ENCODE measurements at places on chromosomes 7 and 10. TPM values are rescaled to one million over a fixed set of nuclear protein-coding genes. Genes with fewer than 3 reads are reported as not detected.

OAT gene
- 96.4 TPM for total RNA-seq

AGBL3 gene
- 1.3 TPM for total RNA-seq

KEL gene
- not detected for total RNA-seq

STK32C gene
- 44.3 TPM for total RNA-seq

UMAD1 gene
- total RNA-seq: 11.6 TPM

C10orf67 gene
- 0.06 TPM for total RNA-seq

PLAC9 gene
- total RNA-seq: not detected

HYAL4 gene
- total RNA-seq: not detected

ELN gene
- total RNA-seq: 0.10 TPM

LBX1 gene
- total RNA-seq: not detected

SLC26A3 gene
- not detected for total RNA-seq

SEMA3D gene
- total RNA-seq: 0.05 TPM

MPLKIP gene
- total RNA-seq: 43.3 TPM

STK31 gene
- 0.43 TPM for total RNA-seq

GFRA1 gene
- 12.3 TPM for total RNA-seq

RNF32 gene
- 1.2 TPM for total RNA-seq

GPR15LG gene
- total RNA-seq: not detected

NODAL gene
- not detected for total RNA-seq

OR2A12 gene
- not detected for total RNA-seq

NRCAM gene
- 71.2 TPM for total RNA-seq

MMD2 gene
- total RNA-seq: not detected

ZNRF2 gene
- 5.2 TPM for total RNA-seq

POLR2J gene
- total RNA-seq: 108 TPM

PDE6C gene
- total RNA-seq: not detected

SRGN gene
- 59.5 TPM for total RNA-seq

CFAP46 gene
- 1.7 TPM for total RNA-seq

CLDN3 gene
- total RNA-seq: 1.8 TPM

PRSS1 gene
- total RNA-seq: not detected

CARD11 gene
- total RNA-seq: 1.3 TPM

SUN3 gene
- total RNA-seq: not detected

CDH23 gene
- 2.2 TPM for total RNA-seq

PLA2G12B gene
- total RNA-seq: not detected

HOXA11 gene
- total RNA-seq: 0.65 TPM

SPAG6 gene
- not detected for total RNA-seq

KIAA1549 gene
- 8.1 TPM for total RNA-seq

CYP26C1 gene
- total RNA-seq: not detected

DOCK4 gene
- 7.2 TPM for total RNA-seq

NUTM2B gene
- 0.50 TPM for total RNA-seq

MNX1 gene
- total RNA-seq: 6.1 TPM

ADAMTS14 gene
- 0.09 TPM for total RNA-seq

ACSM6 gene
- not detected for total RNA-seq

ZNF503 gene
- total RNA-seq: 12.5 TPM

GJD4 gene
- total RNA-seq: not detected

CCZ1B gene
- 21.3 TPM for total RNA-seq

NPY4R2 gene
- total RNA-seq: 30.4 TPM

ZNF804B gene
- not detected for total RNA-seq

ASAH2 gene
- 3.3 TPM for total RNA-seq

ATOH7 gene
- 0.19 TPM for total RNA-seq

SRI gene
- total RNA-seq: 129 TPM

PNLIPRP3 gene
- not detected for total RNA-seq

CYP26A1 gene
- 2.7 TPM for total RNA-seq

C10orf120 gene
- total RNA-seq: not detected

SOSTDC1 gene
- not detected for total RNA-seq

KCP gene
- total RNA-seq: 0.17 TPM

FZD8 gene
- total RNA-seq: 7.5 TPM

TECTB gene
- not detected for total RNA-seq

FMC1 gene
- 24.7 TPM for total RNA-seq

Measured in A549 treated with DMSO at 1 μM for 4 hours (cell line).